HTR-8/SVneo (cell line): ENCODE measurements at places on chromosomes 5 and 9.

DNA sequence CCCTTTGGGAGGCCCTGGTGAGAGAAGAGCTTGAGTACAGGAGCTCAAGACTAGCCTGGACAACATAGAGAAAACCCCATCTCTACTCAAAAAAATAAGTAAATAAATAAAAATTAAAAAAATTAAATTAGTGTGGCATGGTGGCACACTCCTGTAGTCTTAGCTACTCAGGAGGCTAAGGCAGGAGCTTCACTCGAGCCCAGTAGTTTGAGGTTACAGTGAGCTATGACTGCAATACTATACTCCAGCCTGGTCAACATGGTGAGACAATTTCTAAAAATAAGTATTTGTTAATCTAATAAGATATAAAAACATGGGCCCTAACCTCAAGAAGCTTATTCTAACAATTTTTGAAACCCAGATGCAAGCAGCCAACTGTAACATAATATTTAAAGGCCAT lies 7.6 kb downstream of the RNF38 start:
- no peak for DNase-seq

GRCh38 chr5:52989781-52990527 lies 802 bp downstream of the ITGA2 start:
- no peak for DNase-seq

- no peak for DNase-seq
Observed at GRCh38 chr5:160395111-160395510, 4.7 kb downstream of the FAM200C start.

- DNase-seq, result no peak
Observed at GRCh38 chr9:128205296-128205944, 2.2 kb downstream of the DNM1 start.

- DNase-seq, result no peak
Observed at GRCh38 chr5:81785322-81785721, 34.4 kb upstream of the SSBP2 start.

DNA sequence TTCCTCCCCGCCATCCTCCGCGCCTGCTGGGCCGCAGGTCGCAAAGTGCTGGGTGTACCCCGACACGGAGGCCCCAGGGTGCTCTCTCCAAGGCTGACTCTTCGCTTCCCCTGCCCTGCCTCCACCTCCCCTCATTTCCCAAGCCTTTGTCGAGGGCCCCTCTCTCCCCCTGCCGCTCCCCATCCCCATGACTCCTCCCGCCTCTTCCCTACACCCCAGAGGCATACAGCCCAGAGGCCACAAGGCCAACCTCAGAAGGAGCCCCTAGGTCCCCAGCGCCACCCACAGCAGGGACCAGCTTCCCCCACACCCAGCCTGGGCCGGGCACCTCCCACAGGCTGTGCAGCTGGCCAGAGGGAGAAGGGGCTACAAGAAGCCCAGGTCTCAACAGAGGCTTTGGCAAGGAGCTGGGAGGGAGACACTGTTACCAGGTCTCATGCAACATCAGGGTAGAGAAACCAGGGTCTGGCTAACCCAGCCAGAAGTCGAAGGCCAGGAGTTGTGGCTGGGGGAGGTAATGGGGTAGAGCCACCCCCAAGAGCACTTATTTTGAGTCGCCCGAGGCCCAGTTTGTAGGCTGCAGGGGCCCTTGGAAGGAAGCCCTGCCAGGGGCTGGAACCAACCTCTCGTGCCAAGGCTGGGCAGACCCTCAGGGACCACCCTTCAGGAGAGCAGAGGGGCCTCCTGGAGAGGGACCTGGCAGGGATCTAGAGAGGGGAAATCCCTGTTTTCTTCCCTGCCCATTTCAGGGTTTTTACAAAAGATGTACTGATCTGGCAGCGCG lies 24.5 kb upstream of the SARDH start:
- no peak for DNase-seq

DNA sequence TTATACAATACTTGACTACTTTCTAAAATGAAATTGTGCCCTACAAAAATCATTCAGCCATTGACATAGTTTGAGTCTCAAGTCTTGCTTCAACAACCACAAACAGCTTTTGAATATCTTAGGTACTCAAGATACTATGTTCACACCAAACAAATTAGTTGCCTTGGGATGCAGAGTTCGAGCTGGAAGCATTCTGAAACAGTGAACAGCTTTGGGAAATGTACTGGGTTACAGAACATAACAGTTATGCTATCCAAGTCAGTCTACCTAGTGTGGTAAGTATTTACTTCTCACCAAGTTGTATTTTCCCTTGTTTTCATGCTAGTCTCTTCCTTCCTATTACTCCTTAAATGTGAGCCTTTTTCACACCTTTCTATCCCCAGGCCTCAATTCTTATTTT lies 143.2 kb downstream of the SSBP2 start:
- no peak for DNase-seq

- peak; percentile 79 for DNase-seq
Observed at GRCh38 chr5:26482810-26483375, 555.5 kb downstream of the CDH9 start.

GRCh38 chr5:74562122-74562521 lies 78.4 kb downstream of the ENC1 start:
- DNase-seq, result no peak

DNA sequence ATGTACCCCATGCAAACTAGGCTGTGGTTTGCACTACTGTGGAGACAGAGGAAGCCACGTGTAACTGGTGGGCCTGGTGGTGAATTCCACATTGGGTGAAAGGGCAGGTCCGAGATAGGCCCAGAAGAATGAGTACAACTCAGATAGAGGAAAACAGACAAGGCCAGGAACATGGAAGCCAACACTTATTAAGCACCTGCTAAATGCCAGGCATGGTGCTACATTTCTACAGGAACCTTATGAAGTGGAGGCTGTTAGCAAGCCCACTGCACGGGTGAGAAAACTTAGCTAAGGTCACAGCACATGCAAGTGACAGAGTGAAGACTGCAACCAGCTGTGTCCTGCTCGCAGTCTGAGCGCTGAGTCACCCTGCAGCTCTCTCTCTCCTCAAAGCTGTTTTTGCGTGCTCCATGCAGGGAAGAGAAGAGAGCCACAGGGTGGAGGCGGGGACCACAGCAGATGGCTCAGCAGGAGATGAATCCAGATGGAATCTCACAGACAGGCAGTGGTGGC lies 65.5 kb upstream of the SPTLC1 start:
- DNase-seq, result peak; percentile 36

GRCh38 chr5:135456238-135457099 lies 4.3 kb upstream of the TIFAB start:
- peak; percentile 39 for DNase-seq

DNA sequence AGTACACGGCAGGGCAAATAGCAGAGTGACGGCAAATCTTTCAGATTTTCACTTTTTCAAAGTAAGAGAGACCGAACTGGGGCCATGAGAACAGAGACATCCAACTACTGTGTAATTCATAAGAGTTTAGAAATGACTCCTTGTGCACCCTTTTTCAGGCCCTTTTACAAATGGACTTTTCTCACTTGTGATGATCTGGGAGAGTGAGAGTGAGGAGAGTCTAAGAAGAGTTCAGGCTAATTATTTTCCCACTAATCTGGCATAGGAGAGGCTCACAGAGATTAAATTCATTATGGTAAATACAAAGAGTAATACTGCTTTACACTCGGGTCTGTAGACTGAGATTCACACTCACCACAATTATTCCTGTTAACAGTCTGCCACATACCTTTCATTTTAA lies 880 bp upstream of the CCNG1 start:
- no peak for DNase-seq

- DNase-seq, result no peak
Observed at GRCh38 chr9:111037356-111037707, 938 bp downstream of the LPAR1 start.

DNA sequence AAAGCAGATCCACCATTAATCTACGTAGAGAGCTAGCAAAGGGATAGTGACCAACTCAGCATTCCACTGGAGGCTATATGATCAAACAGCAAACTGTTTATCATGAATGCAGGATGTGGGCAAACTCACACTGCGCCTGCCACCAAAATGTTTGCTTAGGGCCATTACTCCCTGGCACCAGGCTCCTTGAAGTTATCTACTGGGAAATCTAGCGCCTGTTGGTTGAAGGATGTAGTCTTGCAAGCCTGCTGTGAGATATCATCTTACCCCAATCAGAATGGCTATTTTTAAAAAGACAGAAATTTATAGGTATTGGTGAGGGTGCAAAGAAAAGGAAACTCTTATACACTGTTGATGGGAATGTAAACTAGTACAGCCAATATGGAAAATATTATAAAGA lies 332.5 kb upstream of the RPS23 start:
- DNase-seq, result no peak

DNA sequence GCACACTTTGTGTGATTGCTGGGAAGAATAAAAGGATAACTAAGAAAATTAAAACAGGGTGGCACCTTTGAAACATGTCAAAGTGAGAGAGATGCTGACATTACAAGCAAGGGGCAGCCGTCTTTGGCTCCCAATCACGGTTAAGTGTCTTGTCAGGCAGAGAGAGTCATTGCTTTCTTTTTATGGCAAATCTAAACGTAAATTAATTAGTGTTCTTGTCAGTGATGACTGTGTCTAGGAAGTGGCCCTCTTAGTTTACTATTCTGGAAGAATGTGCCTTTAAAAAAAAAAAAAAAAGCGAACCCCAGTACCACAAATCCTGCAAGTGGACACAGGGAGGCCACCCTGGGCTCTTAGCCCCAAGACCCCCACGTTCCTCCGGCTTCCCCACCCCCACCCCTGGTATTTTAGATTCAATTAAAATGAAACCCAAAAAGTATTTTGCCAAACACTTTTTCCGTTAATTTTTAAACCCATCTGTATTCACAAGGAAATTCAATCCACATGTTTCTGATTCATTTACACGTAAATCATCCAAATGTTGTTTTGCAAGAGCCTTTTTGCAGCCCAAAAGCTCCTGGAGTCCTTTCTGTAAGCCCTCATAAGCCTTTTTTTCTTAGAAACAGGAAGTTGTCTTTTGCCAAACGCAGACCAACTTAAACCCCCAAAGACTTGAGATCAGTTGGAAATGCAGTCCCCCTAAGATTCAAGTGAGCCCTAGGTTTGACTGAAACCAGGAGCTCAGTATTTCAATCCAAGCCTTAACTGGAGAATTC lies 399.3 kb downstream of the EBF1 start:
- no peak for DNase-seq

GRCh38 chr5:18546591-18546990 lies 912.3 kb downstream of the TAF11L14 start:
- no peak for DNase-seq

- DNase-seq, result peak; percentile 18
Observed at GRCh38 chr9:116632990-116633838, 53.9 kb upstream of the TRIM32 start.

DNA sequence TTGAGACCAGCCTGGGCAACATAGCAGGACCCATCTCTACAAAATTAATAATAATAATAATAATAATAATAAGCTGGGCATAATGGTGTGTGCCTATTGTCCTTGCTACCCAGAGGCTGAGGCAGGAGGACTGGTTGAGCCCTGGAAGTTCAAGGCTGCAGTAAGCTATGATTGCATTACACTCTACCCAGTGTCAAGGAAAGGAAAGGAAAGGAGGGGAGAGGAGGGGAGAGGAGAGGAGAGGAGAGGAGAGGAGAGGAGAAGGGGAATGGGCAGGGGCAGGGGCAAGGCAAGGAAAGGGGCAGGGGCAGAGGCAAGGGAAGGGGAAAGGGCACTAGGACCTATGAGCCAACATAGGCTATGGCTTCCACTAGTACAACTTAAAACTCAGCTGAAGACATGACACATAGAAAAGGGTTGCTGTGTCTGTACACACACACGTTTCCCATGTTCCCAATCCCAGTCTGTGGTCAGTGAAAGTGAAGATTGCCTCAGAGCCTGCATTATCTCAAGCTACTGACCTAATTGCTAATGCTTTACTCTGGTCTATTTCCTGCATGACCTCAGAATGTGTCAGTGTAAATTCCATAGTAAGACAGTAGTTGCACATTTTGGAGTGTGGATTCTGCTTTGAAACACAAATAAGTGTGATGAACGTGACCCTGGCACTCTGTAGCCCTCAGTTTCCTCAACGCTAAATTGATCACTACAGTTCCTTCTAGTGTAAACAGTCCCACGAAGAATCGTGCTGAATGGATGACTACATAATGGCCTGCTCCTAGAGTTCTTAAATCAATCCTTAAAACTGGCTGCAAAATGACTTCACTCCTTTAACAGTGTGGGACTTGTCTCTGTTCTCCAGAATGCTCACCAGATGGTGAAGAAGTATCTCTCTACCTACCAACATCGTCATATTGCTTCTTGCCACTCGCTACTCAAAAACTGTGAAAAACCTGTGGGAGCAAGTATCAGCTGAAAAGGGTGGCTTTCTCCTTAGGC lies 497.0 kb downstream of the RAB3C start:
- DNase-seq, result peak; percentile 43

DNA sequence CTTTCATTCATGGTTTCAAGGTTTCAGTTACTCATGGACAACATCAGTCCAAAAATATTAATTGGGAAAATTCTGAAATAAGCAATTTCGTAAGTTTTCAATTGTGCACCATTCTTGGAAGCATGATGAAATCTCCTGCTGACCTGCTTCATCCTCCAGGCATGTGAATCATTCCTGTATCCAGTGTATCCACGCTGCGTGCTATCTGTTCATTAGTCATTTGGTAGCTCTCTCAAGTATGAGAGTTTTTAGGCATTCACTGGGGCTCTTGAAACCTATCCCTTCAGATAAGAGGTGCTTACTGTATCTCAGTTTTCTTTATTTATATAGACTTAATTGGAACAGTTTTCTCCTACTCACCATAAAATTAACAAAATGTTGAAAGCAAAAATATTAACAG lies 293.0 kb downstream of the CDH12 start:
- peak; percentile 38 for DNase-seq
